ENCODE measurements at places on chromosomes 6 and 20. TPM values are rescaled to one million over a fixed set of nuclear protein-coding genes. Genes with fewer than 3 reads are reported as not detected.

- no peaks in the 10 kb centered on the region for H3K36me3 ChIP-seq
- H3K27me3 ChIP-seq: no peaks in the 10 kb centered on the region
- no peak for DNase-seq
- no peak overlapping the region for H3K27ac ChIP-seq
Observed at GRCh38 chr6:12506159-12506558, 210.4 kb upstream of the PHACTR1 start.

DNA sequence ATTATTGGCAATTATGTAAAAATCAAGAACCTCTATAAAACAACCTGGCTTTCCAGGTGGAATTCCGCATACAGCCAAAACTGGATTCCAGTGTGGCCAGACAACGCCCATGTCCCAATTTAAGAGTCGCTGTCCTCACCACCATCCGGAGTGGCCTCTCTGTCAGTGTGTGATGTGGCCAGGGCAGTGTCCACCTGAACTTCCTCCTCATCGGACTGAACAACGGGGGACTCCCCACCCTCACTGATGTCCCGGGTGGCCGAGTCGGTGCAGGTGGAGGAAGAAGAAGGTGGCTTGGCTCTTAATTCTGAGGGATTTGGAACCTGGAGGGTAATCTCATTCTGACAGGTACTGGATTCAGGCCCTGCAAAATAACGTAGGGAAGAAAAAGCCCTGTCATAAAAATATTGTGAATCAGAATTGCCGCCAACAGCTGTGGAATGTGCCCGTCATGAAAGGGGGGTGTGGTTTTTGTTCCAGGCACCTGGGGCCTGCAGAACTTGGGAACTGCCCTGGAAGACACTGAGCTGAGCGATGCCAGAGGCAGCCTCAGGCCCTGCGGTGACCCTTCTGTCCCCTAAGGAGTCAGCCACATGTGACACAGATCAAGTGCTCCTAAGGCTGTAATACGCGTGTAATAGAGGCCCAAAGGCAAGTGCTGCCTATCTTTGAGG is 139.8 kb downstream of the DTNBP1 start:
- no peak for DNase-seq
- no peak overlapping the region for H3K4me3 ChIP-seq
- H3K36me3 ChIP-seq: peaks cover 21% of the 10 kb centered on the region
- H3K4me1 ChIP-seq: no peaks in the 10 kb centered on the region
- no peak overlapping the region for H3K27ac ChIP-seq
- no peaks in the 10 kb centered on the region for H3K27me3 ChIP-seq

GRCh38 chr6:130834482-130835251 is 7.5 kb downstream of the SMLR1 start:
- no peaks in the 10 kb centered on the region for H3K36me3 ChIP-seq
- H3K4me1 ChIP-seq: no peaks in the 10 kb centered on the region
- DNase-seq: no peak
- H3K4me3 ChIP-seq: no peak overlapping the region
- H3K27me3 ChIP-seq: no peaks in the 10 kb centered on the region
- no peak overlapping the region for H3K27ac ChIP-seq

- H3K4me1 ChIP-seq: peaks cover 29% of the 10 kb centered on the region
- H3K36me3 ChIP-seq: peaks cover 39% of the 10 kb centered on the region
- no peak overlapping the region for H3K4me3 ChIP-seq
- H3K27me3 ChIP-seq: no peaks in the 10 kb centered on the region
Observed at GRCh38 chr6:3723966-3724365, 27.5 kb downstream of the PXDC1 start.

Gene SLC26A8
- total RNA-seq: not detected

Gene RAET1L
- not detected for total RNA-seq
